ENCODE measurements at places on chromosomes 13 and 19.

DNA sequence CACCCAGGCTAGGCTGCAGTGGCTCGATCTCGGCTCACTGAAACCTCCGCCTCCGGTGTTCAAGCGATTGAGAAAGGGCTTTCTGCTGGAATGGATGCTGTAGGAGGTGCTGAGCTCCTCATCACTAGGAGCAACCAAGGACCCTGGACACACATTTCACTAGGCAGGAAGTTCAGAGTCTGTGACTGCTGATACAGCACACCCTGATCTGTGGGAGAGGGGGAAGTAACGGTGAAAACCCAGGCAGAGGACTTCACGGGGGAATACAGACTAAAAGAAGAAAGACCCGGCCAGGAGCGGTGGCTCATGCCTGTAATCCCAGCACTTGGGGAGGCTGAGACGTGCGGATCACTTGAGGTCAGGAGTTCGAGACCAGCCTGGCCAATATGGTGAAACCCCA is 11.9 kb upstream of the NOTCH3 start:
- DNase-seq, result no peak

DNA sequence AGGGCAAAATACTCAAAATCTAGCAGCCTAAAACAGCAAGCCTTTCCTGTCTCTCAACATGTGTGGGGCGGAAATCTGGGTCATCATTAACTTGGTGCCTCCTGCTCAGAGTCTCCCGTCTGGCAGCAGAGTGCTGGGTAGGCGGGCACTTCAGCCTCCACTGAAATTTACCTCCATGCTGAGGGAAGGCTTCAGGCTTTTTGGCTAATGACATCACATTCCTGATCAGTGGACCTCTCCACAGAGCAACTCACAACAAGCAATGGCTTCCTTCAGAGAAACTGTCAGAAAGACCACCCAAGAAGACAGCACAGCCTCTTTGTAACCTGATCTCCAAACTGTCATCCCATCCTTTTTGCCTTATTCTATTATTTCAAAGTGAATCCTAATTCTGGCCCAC is 1109.0 kb downstream of the UQCRFS1 start:
- DNase-seq, result no peak

GRCh38 chr19:15439078-15439799 is 10.5 kb downstream of the WIZ start:
- no peak for DNase-seq

DNA sequence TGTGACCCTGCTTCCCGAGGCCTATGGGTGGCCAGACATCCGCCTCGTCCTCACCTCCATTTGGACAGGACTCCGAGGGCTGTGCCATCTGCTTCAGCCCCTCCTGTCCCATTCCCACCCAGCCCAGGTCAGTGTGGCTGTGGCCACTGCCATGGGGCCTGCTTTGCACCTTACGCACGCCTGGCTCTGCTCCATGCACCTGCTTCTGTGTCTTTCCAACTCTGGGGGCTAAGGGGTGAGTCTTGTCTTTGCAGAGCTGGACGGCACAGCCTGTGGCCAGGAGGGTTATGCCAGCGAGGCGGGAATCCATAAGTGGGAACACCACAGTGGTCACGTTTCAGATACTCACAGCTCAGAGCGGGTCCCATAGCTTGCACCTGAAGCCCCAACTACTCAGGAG is 5.2 kb upstream of the ZNF554 start:
- DNase-seq, result no peak

DNA sequence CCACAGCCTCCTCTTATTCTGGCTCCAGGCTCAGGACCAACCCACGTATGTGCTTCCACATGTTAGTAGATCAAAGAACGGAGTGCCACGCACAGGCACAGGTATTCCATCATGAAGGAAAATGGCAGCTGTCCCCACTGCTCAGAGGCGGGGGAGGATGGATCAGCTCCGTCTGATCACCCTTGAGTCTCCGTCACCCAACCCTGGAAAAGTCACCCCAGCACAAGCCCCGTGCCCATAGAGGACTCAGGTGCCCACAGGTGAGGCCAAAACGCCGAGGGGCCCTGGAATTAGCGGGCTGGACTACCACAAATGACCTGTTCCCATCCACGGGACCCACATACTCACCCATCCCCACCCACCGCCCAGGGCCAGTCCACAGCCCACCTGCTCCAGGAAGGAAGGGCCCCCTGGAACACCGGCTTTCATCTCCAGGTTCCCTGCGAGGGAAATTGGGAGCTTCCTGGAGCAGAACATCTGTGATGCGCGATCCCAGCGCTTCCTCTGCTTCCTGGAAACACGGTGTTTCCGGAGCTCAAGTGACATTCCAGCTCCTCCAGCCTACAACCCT is 120.5 kb upstream of the SPACA7 start:
- no peak for DNase-seq

- DNase-seq, result no peak
Measured at GRCh38 chr19:42324655-42325307, 654 bp upstream of the MEGF8 start.

- DNase-seq, result no peak
Measured at GRCh38 chr19:53876651-53877224, 5.3 kb upstream of the PRKCG start.

DNA sequence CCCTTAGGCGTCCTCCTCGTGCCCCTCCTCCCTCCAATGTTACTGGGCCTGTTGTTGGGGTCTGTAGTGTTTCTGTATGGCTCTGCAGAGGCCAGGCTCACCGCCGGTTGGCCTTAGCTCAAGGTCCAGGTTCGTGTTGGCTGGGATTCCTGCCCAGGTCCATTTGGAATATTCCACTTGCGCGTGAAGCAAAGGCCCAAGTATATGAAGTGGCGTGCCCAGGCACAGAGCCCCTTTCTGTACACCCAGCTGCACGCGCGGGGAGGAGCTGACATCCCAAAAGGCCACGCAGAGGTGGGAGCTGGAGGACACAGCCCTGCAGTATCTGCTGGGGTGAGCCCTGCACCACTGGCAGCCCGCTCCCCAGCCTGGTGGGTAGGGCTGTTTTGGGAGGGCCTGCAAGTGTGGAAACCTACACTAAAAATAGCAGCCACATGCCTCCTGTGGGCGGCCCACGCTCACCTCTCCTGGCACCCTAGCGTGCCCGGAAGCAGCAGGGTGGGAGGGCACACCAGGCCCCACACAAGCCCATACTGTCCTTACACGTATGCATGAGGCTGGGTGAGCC is 30.2 kb downstream of the CRTC1 start:
- DNase-seq, result no peak

DNA sequence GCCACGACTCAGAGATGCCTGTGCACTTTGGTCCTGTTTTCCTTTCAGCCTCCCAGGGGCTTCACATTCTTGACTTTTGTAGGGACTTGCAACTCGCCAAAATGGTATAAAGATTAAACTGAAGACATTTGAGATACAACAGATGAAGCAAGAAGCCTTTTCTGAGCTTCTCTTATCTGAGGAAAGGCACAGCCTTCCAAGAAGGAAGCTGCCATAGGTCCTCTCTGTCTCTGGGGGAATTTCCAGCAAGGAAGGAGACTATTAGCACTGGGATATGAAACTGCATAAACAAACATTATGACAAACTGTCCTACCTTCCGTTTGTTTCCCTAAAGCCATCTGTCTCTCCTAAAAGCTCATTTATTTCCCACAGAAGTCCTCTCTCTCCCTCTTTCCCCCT is 39.3 kb downstream of the TGDS start:
- no peak for DNase-seq

All from nucleus accumbens (tissue), 56 donors.